ENCODE measurements at places on chromosomes 1 and 21.
A peak's percentile ranks its signal among the peaks of the same experiment; 100 is the strongest.

- no peak for DNase-seq
Measured at GRCh38 chr21:28703861-28704260, 288.8 kb downstream of the LTN1 start.

GRCh38 chr1:17544776-17545350 lies 5.4 kb downstream of the ARHGEF10L start:
- DNase-seq, result no peak

DNA sequence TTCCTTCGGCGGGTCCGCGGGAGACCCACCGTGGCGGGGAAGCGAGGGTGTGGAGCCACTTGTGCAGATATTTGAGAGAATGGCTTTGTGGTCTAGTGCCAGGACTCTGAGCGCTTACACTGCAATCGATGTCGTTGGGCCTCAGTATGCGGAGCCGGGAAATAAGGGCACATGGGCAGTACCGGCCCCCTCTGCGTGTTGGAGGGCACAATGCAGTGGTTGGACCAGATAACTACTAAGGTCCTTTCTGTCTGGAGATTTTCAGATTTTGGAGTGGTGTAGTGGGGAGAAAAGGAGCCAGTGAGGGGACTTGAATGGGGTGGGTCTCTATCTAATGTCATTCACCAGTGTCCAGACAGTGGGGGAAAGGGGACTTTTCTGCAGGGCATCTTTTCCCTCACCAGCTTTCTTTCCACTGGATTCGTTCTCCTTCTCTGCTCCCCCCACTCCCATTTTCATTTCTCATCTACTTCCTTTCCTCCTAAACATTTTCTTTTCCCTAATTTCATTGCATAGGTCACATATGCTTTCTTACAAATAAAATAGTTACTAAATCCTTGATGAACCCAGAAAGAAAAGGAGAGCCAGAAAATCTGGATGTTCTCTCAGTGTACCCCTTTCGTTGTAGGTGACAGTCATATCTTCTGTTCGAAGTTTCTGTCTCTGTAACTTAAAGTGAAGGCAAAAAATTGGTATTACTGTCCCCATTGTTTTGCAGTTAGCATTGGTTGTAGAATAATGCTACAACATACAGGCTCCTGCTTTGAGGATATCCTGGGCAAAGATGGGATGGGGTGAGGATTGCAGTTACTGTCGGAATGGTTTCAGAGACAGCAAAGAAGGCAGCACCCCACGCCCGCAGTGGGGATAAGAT lies 1.4 kb downstream of the ATF3 start:
- no peak for DNase-seq

DNA sequence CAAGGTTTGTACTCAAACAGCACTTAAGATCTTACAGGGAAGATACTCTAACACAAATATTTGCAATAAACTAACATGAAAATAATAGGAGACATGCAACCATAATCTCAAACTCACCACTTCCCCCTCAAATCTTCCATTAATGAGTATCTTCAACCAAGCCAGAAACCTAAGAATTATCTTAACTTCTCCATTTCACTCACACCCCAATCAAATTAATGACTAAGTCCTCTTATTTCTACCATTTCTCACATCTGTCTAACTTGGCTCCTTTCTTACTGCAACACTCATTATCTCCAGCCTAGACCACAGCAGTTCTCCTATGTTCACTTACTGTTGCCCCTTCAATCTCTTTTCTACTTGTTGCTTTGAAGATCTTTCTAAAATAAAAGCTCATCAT lies 10.4 kb downstream of the RBBP5 start:
- DNase-seq, result no peak

GRCh38 chr1:57600424-57600823 lies 176.6 kb upstream of the DAB1 start:
- DNase-seq, result no peak

DNA sequence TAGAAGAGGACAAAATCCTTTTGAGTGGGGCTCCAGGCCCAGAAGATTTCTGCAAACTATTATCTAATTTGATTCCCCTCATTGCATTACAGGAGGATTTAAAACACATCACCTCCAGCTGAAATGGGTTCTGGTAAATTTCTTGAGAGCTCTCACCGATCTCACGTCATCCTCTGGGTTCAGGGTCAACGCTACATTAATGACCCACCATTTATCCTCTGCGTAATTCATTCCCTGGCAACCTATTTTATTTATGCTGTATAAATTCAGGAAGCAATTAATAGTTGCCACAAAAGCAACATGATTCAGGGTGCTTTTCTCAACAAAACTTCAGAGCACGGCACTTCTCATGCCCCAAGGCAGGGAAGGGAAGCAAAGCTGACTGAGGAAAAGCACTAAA lies 38.9 kb downstream of the LMX1A start:
- DNase-seq, result no peak

- DNase-seq, result no peak
Measured at GRCh38 chr1:48761411-48761810, 15.3 kb downstream of the BEND5 start.

DNA sequence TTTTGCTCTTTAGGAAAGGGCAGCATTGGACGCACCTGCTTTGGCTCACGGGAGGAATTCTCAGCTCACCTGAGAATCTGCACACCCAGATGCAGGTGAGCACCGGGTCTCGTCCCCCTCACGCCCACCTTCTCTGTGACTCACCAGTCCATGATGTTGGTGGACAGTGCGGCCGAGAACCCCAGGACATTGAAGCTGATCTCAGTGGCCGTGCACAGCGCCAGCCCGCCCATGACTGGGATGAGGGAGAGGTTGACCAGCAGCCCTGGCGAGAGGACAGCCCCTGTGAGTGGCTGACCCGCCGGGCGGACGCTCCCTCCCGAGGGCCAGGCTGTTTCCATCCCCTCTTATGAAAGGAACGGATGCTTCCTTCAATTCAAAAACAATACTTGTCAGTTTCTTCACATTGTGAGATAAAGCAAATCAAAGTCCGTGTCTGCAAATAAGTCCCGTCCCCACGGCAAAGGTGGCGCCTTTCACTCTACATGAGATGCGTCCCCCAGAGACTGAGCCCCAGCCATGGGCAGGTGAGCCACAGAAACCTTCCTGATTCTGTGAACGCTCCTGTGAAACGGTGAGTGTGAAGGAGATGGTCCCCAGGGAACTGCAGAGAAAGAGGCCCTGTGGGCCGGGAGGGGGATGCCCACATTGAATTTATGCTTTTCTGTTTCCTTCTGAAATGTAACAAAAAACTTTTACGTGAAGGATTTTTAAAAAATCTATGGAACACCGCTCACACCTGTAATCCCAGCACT lies 12.7 kb upstream of the CDK11B start:
- DNase-seq, result no peak

- DNase-seq, result no peak
Measured at GRCh38 chr1:163836481-163836880, 514.7 kb downstream of the NUF2 start.

- DNase-seq, result peak; percentile 57
Measured at GRCh38 chr21:41170442-41170841, 2.5 kb downstream of the BACE2 start.

DNA sequence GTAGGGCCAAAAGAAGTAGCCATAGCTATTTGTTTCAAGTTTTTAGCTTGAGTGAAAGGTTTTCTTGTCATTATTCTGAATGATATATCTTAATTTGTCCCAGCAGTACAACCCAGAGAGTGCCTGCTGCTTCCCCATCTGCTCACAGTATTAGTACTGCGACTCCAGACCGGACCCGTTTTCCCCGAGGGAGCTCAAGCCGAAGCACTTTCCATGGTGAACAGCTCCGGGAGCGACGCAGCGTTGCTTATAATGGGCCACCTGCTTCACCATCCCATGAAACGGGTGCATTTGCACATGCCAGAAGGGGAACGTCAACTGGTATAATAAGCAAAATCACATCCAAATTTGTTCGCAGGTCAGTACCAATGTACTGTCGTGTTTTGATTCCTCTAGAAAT lies 37.2 kb upstream of the C1orf115 start:
- DNase-seq, result no peak

GRCh38 chr1:30374400-30375070 lies 348.9 kb downstream of the MATN1 start:
- DNase-seq, result no peak

DNA sequence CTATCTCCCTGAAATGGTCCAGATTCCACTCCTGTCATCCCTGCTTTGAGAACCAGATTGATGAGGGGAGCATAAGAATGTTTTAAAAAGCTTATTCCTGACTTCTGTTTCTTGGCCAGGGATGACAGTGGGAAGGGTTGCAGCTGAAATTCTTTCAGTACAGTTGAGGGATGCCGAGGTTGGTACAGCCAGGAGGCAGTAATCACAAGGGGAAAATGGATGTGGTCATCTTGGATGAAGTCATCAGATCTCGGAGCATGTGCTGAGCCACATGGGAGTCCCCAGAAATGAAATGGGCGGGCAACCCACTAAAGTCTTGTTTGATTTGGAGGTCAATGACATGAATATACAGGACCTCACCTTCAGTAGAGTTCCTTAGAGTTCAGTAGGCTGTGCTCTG lies 18.7 kb upstream of the PLA2G2E start:
- DNase-seq, result no peak

DNA sequence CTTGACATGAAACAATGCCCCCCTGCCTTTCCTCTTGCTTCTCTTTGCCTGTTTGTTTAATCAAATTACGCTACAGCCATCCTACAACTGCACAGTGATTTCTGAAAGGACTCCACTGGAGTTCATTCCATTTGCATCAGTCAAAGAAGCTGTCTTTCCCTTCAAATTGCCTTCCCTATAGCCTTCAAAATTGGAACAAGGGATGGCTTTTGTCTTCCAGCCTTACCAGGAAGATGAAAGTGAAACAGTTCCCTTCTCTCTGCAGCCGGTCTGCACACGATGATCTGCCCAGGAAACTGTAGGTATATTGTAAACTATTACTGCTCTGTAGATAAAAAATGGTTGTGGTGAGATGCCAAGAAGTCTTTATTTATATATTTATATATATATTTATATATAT lies 65.6 kb upstream of the ETS2 start:
- peak; percentile 81 for DNase-seq

DNA sequence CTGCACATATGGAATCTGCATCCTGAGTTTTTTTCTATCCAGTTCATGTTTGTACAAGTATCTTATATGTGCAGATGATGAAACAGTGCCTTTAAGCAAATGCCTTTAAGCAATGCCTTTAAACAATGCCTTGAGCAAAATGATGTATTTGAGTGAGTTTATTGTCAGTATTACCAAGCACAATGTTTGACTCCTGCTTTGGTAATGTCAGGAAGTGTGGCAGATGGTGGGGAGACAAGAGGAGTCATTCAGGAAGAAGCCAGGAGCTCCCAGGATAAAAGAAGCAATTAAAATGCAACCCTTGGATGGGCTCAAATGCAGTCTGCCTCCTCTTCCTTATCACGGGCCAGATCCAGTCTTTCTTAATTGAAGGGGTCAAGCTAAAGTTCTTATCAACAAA lies 108.7 kb upstream of the KCNJ15 start:
- no peak for DNase-seq

DNA sequence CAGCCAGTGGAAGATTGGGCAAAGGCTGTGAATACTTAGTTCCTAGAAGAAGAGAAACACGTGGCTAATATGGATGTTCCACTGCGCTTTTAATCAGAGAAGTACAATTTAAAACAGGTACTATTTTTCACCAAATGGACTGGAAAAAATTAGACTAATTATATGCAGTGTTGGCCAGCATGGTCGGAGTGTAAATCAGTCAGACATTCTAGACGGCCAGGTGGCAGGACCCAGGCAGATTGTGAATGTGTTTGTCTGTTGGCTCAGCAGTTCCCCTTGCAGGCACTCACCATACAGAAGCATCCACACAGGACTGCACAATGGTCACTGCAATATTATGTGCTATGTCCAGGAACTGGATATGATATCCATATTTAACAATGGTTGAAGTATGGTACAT lies 23.9 kb upstream of the SLC25A34 start:
- no peak for DNase-seq

DNA sequence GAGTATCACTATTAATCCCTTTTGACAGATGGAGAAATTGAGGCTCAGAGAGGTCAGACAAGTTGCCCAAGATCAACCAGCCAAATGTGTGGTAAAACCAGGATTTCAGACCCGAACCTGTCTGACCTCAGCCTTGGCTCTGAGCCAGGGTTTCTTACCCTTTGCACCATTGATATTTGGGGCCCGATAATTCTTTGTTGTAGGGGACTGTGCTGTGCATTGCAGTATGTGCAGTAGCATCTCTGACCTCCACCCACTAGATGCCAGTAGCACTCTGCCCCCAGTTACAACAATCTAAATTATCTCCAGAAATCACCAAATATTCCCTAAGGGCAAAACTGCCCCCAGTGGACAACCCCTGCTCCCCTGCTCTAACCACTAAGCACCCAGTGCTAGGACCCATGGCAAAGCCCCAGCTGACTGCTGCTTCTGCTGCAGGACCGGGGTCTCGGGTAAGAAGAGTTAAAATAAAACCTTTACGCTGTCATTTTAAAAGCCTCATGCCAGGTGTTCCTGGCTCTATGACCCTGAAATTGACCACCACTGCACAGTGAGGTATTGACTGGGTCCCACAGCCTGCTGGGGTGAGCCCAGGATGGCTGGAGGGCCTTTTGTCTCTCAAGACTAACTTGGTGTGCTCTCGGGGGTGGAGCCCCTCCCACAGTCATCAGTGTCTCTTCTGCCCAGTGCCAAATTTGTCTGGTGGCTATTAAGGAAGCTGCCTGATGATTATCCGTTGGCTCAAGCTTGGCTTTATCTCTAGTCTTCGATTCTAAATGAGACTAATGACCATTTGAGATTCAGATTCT lies 5.6 kb upstream of the MAN1C1 start:
- DNase-seq, result peak; percentile 23

- no peak for DNase-seq
Measured at GRCh38 chr1:230913496-230913895, 45.2 kb upstream of the C1orf198 start.

DNA sequence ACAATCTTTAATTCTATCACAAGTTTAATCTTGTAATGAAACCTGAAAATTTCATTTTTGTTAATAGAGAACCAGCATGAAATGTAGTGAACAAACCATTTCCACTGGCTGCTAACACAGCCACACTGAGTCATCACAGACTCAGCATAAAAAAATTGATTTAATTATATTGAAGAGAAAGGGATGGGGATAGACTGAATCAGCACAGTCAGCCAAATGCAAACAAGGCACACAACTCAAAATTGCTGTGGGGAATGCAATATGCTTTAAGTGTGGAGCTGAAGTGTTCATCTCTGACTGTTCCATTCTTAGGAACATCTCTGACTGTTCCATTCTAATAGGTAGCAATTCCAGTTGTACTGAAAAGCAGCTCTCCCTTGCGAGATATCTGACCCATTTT lies 299.8 kb downstream of the MRPL39 start:
- DNase-seq, result no peak

GRCh38 chr1:17108786-17109185 lies 10.5 kb downstream of the PADI2 start:
- peak; percentile 65 for DNase-seq

DNA sequence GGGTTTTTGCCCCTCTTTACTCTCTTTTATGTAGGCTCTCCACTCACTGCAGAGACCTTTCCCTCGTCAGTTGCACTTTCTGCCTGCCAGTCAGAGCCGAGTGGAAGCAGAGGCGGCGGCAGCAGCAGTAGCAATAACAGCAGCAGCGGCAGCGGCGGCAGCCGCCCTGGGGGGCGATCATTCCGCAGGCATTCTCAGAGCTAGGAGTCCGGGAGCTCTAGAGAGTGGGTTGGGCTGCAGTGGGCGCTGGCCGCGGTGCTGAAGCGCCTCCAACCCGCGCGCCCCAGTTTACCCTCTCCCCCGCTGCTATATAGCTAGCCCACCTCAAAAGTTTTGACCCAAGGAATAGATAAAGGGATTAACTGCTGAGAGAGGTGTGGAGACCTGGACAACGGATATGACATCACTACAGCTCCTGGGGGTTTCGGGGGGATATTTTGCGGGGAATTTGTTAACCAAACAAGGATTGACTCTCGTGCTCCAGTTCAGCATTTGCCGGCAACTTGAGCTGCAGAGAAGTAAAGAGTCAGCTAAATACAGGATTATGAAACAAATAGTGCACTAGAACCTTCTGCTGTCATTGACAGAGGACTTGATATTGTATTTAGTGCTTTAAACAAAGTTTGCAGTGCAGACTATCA lies at the start of gene OLFM3:
Gene OLFM3, minus strand, starts transcription at position 102 of the 641 bp plus-strand sequence.
- DNase-seq, result peak; percentile 53

All from small intestine (tissue), 16 donors.